ENCODE measurements at places on chromosomes 1 and 21. TPM values are rescaled to one million over a fixed set of nuclear protein-coding genes. Genes with fewer than 3 reads are reported as not detected.

DNA sequence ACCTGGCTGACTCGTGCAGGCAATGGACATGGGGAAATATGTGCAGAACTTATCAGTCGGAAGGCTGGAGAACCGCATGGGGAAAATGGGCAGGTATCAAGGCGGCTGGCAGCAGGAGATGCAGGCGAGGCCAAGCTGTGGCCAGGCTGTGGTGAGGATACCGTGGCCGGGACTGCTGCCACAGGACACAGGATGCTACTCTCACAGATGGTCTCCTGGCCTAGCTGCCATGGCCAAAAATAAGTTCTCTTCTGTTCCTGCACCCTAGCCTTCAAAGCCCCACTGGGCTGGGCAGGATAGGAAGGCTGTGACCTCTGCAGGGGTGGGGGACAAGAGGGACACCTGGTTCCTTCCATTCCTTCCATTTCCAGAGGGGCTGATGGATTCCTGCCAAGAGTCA, 26.4 kb downstream of the TEX35 start:
- no peak for DNase-seq

Gene NFASC
- polyA plus RNA-seq, result 6.8 TPM

Gene AVPR1B
- not detected for polyA plus RNA-seq

Gene KCNK2
- 29.9 TPM for polyA plus RNA-seq

Gene CELA3A
- not detected for polyA plus RNA-seq

Data from BJ (cell line).